ENCODE measurements at places on chromosomes 6 and 20. TPM values are rescaled to one million over a fixed set of nuclear protein-coding genes. Genes with fewer than 3 reads are reported as not detected.
A peak's percentile ranks its signal among the peaks of the same experiment; 100 is the strongest.

- DNase-seq = no peak
These were observed 125.1 kb downstream of the MYLK4 start for GRCh38 chr6:2625581-2625980.

RAB44 gene
- total RNA-seq = not detected

DNA sequence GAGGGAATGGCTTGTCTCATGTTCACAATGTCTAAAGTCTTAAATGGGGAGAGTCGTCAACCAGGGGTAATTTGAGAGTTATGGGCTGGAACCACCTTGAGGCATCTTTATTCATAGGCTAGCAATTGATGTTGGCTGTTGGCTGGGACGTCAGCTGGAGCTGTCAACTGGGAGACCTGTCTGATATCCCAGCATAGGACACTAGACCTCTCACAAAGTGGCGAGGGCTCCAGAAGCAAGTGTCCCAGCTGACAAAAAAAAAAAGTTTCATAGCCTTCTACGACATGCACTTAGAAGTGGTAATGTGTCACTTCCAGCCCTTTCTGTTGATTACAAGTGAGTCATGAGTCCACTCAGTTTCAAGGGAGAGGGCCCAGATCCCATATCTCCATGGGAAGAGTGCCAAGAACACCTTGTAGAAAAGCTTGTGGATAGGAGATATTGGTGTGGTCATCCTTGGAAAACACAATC lies 278.0 kb downstream of the ESR1 start:
- DNase-seq = no peak

DNA sequence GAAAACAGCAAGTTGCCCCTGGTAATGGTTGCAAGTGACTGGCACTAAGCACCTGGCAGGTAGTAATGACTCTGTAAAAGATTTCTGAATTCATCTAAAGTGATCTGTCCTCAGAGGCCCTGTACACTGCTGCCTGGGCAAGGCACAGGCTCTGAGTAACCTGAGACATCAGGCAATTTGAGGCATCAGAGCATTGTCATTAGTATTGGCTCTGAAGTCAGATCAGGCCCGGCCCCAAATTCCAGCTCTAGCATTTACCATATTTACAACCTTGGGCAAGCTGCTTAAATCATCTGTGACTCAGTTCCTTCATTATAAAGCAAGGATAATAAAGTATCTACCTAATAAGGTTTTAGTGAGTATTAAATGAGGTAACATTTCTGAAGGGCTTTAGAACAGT lies 17.3 kb upstream of the TENT5A start:
- no peak for DNase-seq

- peak; percentile 97 for DNase-seq
These were observed at the start of gene RIPK1 for GRCh38 chr6:3068329-3069214. Gene RIPK1 (plus strand): TSS chr6:3068494. CDS start chr6:3076824, 8,330 bp downstream.

HS3ST5 gene
- 0.55 TPM for total RNA-seq

GRCh38 chr6:718345-718744 lies 25.4 kb upstream of the EXOC2 start:
- DNase-seq = no peak

DNA sequence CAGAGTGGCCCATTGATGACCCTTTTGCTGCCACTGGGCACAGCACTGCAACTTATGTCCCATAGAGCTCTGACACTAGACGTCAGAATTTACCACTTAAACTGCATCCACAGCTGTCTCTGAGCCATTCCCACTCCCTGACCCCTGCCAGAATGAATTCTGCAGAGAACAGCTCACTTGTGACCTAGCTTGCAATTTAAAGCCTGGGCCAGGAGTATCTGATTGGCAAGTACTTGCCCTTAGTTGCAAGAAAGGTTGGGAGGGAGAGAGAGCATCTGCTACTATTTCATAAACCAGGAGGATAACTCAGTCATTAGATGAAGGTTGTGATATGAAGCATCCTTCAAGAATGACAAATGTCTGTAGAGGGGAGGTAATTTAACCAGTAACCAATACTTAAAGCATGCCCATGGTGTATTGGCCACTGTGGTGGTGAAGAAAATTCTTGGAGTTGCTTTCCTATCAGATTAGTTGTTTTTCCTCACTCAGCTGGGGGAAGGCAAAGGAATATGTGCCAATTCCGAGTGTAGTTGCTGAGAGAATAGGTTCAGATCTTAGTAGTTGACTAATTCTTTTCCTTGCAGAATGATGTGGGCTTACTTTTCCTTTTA lies 46.5 kb downstream of the IL22RA2 start:
- no peak for DNase-seq

DNA sequence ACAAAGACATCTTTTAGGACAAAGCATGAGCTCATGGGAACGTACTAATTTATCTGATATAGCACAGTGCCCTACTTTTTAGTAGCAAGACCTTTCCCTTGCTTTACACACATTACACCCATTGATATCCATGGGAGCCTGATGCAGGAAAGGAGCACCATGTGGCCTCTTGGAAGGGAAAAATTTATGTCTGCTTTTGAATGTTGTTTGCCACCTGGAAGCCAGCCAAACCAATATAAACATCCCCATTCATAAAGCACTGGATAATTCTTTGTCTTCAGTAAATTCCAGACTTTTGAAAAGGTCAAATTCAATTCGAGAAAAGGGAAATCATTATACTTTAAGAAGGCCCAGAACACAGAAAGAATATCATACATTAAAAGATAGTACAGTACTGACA lies 152.3 kb upstream of the BEND6 start:
- no peak for DNase-seq

DNA sequence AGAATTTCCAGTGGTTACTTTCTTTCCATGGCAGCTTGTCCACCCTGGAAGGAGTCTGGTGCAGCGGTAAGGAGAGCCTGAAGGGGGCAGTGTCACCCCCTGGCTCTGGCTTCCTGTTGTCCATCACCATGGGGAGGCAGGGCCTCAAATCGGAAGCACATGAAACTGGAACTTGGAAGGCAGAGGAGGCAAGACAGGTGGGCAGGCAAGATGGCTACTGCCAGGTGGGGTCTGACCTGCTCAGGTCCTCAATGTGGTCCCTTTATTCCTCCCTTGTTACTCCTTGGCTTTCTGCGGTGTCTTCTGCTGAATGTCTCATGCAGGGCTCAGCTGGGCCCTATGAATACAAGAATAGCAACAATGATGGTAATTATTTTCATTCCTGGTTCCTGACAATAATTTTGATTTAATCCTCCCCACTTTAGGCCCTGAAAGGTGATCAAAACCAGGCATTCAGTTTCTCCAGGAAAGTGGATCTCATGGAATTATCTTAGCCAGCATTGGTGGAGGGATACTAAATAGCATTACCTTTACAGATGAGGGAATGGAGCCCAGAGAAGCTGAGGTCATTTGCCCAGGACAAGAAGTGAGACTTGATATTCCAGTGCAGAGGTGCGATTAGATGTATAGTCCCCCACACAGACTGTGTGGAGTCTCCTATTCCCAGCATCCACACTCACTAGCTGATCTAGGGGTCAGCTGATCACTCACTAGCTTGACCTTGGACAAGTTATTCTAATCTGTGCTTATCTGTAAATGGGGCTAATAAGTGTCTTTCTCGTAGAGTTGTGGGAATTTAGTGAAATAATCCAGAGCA lies 17.6 kb upstream of the SNAI1 start:
- peak; percentile 89 for DNase-seq

OR2J3 gene
- total RNA-seq = not detected

LKAAEAR1 gene
- not detected for total RNA-seq

OGFR gene
- total RNA-seq = 57.1 TPM

DNA sequence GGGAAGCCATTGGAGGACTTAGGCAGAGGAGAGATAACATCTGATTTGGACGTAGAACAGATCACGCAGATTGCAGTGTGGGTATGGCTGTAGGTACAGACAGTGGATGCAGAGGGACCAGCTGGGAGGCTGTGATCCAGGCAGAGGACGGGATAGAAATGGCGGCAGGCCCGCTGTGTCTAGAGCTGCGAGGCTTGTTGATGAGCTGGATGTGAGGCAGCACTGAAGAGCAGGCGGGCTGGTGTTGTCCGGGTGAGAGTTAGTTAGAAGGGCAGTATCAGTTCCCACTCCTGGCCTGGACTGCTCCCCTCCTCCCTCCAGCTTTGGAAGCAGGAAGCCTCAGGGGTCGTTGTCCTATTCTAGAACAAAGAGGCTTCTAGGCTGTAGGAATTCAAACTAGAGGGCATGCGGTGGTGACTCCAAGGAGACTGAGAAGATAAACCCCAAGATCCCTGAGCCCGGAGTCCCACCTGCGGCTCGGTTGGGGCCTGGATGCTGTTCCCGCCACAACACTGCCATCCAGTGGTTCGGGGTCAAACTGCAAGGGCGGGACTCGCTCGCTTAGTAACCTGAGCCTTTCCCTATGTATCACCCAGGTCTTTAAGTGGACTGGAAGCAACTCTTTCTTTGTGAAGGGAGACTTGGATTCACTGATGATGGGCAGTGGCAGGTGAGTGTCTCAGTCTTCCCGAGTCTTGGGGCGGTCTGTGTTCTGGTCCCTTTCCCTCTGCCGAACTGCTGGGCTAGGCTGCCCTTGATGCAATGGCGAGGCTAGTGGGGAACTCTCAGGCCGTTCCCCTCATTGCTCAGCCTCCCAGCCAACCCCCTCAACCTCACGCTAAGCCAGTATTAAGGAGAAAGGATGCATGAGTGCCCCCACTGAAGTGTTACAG lies 11.2 kb downstream of the TLDC2 start:
- DNase-seq = peak; percentile 92

DNA sequence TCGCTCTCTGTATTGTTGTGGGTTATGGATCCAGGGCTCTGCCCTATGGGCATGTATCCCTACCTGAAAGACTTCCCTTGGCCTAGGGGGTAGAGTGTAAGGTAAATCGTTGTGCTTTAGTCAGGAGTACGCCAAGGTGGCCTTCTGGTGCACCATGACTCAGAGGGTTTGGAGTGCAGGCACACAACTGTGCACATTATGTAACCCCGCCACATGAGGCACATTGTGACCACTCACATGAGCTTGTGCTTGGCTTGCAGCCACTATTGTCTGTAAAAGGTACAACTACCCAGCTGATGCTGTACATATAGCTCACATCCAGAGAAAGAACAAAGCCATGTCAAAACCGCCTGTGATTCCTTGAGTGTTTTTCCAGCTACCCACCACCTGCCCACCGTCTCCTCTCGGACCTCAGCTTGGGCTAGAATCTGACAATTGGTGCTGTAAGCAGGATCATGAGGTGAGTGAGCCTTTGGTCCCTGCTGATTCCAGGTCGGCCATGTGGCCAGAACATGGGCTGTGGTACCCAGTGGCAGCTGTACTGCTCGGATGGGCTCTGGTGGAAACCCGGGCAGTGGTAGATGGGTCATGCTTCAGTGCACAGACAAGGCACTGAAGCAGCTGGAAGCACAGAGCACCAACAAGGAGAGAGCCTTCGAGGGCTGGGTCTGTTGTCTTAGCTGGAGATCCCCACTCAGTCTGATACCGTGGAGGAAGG lies 33.8 kb downstream of the HDDC2 start:
- no peak for DNase-seq

JARID2 gene
- total RNA-seq = 147 TPM

DNA sequence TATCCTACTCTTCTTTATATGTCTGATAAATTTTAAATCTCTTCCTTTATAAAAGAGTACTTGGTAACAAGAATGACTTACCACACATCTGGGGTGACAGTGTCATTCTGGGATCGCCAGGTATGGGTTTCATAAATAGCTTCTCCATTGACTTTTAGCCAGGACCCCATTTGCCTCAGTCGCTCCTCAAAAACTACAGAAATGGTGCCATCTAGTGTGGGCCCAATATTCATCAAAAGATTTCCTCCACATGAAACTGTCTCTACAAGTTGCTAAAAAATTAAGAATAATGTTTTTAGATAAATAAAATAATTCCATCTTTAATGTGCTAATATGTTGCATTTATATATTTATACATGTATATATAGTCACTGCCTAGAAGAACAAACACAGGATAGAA lies 9.7 kb downstream of the FUCA2 start:
- DNase-seq = no peak

CLPSL2 gene
- 10.8 TPM for total RNA-seq

ME1 gene
- total RNA-seq = 3.9 TPM

DNA sequence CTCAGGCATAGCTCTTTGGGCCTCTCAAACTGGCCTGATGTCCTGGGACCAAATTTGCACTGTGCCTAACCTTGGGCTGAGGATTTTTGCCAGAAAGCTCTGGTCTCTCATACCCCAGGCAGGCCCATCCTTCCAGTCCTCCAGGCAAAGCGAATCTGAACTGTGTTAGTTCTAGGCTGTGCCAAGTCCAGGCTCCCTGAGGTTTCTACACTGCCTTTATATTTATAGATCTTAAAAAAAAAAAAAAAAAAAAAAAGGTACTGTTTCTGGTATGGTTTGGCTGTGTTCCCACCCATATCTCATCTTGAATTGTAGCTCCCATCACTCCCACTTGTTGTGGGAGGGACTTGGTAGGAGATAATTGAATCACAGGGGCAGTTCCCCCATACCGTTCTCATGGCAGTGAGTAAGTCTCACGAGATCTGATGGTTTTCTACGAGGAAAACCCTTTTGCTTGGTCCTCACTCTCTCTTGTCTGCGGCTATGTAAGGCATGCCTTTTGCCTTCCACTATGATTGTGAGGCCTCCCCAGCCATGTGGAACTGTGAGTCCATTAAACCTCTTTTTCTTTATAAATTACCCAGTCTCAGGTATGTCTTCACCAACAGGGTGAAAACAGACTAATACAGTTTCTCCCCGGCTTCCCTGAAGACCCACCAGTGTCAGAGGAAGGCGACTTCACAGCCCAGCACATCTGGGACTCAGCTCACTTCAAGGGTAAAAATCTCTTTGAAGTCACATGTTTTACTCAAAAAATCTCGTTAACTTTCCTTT lies 39.0 kb upstream of the TBXT start:
- DNase-seq = no peak

GRCh38 chr6:16592223-16592911 lies 168.9 kb downstream of the ATXN1 start:
- no peak for DNase-seq

DNA sequence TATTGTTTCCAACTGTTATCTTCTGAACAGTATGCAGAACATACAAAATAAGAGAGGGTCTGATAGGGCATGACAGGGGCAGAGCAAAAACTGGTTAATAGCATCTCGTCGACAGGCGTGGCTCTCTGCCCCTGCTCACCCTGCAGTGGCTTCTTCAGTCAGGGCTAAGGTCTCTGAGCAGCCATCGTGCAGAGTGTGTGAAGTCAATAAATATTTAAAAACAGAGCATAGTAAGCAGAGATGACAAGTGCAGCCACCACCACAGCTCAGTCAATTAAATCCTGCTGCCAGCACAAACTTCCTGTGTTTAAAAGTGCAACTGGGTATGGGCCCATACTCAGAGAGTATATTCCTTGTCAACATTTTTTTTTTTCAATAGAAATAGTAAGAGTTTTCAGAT lies 373.4 kb upstream of the AGPAT4 start:
- no peak for DNase-seq

- DNase-seq = no peak
These were observed 29.4 kb downstream of the PLCB1 start for GRCh38 chr20:8161264-8162071.

GRCh38 chr20:62725596-62726268 lies 17.1 kb downstream of the NTSR1 start:
- DNase-seq = no peak

DNA sequence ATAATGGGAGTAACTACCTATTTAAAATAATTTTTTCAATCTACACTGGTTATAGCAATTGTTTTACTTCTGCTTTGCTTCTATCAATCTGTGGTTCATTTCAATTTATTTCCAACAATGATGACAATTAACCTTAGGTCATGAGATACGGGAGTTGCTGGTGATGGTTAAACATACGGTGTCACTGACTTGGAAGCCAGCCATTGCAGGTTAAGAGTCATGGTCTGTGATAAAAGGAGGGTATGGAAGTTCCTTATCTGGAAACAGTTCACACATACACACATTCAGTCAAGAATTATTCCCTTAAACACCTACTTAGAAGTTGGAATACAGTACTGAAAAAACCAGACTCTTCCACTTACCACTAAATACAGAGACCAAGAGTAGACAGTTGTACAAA lies 180.0 kb downstream of the KIF16B start:
- DNase-seq = no peak

CST7 gene
- not detected for total RNA-seq
